HepG2 (cell line): ENCODE measurements at places on chromosomes 1 and 21.

DNA sequence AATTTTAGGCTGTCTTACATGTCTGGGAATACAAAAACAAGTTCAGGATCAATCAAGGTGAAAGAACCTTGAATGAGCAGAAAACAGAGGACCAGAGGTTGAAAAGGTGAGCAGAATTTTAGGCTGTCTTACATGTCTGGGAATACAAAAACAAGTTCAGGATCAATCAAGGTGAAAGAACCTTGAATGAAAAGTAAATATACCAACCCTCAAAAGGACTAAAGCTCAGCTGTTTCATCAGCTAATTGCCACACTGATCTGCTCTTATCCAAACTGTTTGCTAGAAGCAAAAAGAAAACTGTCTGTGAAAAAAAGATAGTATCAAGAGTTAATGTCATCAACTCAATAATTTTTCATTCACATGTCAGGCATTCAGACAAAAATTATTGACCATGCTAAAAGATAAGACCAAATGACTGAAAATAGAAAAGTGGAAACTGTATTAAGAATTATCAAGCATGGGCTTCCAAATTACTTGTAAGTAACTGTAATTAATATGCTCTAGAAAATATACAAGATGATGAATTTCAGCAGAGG lies 69.2 kb downstream of the LTN1 start:
- DNase-seq = peak; percentile 48

DNA sequence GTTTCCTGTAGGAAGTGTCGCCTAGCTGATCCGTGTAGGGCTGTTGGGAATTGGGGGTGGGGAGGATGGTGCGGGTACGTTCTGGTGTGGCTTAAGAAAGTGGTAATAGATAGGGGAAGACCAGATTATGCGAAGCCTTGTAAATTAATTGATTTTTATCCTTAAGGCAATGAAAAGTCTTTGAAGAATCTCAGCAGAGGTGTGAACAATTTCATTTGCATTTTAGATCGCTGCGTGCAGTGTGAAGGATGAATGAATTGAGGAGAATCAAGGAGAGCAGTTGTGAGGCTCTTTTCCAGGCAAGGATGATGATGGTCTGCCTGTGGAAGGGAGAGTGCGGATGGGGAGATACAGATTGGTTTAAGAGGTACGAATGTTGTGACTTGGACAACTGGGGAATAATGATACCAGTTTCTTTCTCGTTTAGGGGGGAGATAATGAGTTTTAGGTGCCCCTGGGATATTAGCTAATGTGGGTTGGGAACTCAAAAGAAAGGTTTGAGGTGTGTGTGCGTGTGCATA lies 813 bp upstream of the DEDD start:
- DNase-seq = no peak

DNA sequence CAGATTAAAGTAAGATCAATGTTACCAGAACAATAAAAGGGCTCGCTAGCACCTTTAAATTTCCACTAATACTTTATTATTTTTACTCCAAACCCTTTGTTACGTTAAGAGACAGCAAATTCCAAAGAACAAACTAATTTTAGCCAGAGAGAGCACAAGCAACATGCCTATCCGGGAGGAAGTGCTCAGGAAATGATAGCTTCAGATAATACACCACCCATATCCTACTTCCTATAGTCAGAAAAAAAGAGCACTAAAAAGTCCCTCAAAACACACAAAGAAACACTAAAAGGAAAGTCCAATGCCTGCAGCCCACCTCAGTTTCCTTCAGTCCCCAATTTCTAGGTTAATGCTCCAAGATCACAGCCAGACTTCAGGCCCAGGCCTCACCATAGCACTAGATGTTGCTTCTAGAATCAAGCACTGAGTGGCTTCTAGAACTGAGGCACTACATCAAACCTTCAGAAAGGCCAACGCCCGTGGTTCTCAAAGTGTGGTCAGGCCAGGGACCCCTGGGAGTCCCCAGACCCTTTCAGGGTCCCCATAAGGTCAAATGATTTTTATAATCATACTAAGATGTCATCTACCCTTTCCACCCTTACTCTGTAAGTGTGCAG lies 142.6 kb downstream of the PSMG1 start:
- no peak for DNase-seq

GRCh38 chr1:232856541-232856940 lies 51.3 kb downstream of the MAP10 start:
- DNase-seq = no peak

- no peak for DNase-seq
Observed at GRCh38 chr1:64195081-64195395, 8.4 kb upstream of the UBE2U start.

GRCh38 chr1:205170532-205171269 lies 40.8 kb downstream of the DSTYK start:
- no peak for DNase-seq

DNA sequence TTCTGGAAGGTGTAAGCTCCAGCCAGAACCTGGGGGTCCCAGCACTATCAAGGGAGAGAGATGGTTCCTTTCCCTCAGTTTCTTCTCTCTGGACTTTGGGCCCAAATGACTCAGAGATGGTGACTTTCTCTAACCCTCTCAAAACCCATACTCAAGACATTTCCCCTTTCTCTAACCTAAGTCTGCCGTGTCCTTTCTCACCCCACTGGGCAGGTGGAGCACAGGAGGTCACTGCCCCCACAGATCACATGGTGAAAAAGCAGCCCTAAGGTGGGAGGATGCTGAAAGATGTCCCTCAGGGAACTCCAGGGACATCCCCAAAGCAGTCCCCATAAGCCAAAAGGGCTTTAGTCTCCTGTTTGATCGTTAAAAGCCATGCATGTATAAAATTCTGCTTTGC lies 173.7 kb downstream of the HIVEP3 start:
- DNase-seq = no peak

DNA sequence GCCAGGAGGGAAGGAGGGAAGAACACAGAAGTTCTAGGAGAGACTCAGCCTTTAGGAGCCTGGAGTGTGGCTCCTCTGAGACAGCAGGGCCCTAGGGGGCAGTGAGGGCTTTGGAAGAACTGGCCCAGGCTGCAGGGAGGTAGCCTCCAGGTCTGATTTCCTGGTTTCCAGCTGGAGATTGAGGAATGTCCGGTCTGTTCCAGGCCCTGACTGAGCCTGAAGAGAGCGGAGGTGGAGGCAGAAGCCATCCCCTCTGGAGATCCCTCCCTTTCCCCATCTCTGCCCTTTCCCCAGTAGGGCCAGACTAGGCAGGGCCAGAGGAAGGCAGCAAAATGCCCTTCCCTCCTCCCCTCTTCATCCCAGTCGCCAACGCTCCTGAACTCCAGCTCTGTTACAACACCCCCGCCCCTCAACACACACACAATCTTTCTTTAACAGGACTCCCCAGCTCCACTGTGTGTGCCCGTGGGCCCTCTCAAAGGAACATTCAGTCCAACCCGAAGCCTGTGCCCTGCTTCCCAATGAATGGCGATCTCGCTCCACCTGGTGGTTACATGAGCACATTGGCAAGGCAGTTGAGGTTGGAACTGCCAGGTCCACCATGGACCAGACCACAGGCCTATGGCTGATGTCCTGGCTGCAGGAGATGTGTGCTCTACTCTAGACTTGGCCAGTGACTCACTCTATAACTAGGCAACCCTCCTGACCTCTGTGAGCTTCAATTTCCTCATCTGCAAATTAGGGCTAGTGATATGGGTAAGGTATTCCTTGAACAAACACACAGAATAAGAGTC lies 32.0 kb downstream of the MAP7D1 start:
- DNase-seq = peak; percentile 87

DNA sequence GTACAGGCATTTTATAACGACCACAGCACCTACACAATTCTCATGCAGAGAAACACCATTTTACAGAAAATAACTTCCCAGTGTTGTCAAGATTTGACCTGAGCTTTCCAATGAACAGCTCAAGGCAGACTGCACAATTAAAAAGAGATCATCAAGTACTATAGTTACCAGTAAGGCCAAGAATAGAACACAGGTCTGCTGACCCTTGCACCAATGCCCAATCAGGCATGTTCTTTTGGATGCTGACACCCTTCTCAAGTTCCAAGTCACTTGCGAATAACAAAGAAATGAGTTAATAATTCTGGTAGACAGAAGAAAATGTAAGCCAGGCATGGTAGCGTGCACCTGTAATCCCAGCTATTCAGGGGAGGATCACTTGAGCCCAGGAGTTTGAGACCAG lies 101.9 kb downstream of the SLC45A1 start:
- DNase-seq = no peak

- DNase-seq = no peak
Observed at GRCh38 chr1:169681140-169681539, 30.3 kb downstream of the SELL start.

GRCh38 chr1:166350490-166350889 lies 183.7 kb upstream of the FAM78B start:
- DNase-seq = no peak

DNA sequence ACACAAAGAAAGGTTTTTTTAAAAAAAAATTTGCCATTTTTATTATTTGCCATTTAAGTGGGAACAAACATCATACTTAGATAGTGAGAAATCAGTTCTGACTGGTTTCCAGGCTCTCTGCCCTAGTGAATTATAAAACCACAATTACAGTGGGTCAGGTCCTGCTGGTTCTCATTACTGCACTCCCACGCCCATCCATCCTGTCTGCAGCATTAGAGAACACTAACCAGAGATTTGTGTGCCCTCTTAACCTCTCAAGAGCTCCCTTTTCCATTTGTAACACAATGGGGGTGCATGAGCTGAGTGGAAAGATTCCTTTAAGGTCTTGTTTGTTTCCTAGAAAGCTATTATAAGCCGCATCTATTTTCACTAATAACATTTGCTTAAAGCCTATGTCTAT lies 489.3 kb downstream of the AMY1C start:
- no peak for DNase-seq

DNA sequence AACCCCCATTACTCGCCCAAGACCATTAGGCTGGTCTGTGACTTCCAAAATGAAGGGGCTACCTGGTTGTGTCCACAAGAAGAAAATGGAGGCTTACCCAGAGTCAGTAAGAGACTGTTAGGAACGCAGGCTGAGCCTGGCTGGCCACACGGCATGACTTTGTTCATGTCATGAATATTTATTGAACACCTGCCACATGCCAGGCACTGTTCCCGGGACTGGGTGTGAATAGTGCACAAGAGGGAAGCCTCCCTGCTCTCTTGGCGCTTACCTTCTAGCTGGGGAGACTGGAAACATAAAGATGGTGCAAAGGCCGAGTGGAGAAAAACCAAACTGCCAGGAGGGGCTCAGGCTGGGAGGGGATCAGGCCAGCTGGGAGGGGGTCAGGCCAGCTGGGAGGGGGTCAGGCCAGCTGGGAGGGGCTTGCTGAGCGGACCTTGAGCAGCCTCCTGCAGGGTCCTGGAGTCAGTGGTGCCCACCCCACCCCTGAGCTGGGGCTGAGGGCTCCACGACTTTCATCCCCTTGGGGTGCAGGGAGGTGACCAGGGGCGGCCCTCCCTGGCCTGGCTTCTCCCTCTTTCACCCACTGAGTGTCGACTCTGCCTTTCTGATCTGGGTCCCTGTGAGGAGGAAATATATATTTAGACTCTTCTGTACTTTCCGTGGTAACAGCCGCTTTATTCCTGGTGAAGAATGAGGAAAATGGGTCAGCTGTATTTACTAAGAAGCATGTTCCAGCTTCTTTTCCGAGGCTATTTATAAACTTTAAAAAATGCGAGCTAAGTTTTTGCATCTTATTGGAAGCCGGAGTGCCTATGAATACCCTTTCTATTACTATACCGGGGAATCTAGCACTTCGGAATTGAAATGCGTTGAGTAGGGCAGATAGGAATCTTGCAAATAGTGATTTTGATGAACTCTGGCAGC lies 139.0 kb downstream of the CAMTA1 start:
- no peak for DNase-seq

DNA sequence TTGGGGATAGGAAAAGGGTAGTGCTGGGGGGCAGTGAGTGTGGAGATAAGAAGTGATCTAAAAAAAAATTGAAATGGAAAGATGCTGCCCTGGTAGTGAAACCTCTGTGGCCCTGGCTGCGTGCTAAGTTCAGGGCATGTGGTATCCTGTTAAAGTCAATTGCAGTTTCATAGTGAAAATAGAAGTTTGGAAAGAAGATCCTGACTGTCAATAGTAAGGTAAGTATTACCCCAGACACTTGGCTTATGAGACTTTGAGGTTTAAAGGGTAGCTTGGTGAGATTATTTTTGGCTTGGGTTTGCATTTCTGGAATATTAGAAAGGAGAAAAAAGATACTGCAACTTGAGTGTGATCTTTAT lies 6.8 kb downstream of the ARID1A start:
- DNase-seq = no peak

DNA sequence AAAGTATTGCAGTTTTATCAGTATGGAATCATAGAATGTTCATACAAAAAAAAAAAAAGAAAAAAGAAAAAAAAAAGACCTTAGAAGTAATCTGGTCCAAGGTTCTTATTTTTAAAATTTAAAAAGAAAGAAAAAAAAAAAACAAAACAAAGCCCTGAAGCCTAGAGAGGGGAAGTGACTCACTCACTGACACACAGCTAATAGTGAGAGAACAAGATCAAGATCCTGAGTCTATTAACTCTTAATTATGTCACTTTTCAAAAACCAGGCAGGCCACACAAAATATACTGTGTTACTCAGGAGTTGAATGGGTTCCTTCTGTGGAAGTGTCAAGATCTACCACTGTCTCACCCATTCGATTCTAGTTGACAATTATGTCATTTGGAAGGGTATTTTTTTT lies 433.9 kb upstream of the DAB1 start:
- no peak for DNase-seq

DNA sequence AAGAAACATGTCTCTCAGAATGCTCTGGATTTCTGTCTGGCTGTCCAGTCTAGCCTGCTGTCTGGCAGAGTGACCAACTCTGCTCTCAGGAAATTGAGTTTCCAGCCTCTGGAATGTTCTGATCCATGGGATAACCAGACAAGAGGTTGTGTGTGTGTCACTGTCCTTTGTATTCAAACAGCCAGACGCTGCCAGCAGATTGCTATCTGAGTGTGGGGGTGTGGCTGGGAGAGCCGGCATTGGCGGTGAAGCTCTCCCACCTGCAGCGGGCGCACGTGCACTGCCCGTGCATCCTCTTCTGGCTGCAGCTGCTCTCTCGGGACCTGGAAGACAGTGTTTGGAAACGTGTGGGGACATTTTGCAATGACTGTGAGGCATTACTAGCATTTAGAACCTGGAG lies 26.1 kb downstream of the PKP1 start:
- DNase-seq = peak; percentile 80

GRCh38 chr1:21522525-21523038 lies 13.4 kb downstream of the ALPL start:
- no peak for DNase-seq

- no peak for DNase-seq
Observed at GRCh38 chr1:19310061-19310460, 1.9 kb downstream of the AKR7A2 start.

- peak; percentile 63 for DNase-seq
Observed at GRCh38 chr1:205936846-205937586, 6.2 kb downstream of the SLC26A9 start.
